ENCODE measurements at places on chromosomes 11 and 22.

DNA sequence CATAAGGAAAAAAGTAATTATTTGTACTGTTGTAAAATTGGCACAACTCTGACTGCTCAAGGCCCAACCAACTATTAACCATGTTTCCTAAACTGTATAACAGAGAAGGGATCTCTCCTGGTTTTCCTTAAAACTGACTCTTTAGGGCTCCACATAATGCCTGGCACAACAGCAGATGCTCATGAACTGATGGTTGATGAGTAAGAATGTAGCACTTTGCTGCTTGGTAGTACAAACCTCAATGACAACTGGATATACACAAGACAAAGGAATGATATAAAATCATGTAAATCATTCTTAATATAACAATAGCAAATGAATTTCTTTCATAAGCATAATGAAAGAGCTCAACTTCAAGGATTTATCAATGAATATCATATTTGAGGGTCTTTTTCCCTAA lies 11.7 kb downstream of the MSANTD2 start:
- DNase-seq: no peak

DNA sequence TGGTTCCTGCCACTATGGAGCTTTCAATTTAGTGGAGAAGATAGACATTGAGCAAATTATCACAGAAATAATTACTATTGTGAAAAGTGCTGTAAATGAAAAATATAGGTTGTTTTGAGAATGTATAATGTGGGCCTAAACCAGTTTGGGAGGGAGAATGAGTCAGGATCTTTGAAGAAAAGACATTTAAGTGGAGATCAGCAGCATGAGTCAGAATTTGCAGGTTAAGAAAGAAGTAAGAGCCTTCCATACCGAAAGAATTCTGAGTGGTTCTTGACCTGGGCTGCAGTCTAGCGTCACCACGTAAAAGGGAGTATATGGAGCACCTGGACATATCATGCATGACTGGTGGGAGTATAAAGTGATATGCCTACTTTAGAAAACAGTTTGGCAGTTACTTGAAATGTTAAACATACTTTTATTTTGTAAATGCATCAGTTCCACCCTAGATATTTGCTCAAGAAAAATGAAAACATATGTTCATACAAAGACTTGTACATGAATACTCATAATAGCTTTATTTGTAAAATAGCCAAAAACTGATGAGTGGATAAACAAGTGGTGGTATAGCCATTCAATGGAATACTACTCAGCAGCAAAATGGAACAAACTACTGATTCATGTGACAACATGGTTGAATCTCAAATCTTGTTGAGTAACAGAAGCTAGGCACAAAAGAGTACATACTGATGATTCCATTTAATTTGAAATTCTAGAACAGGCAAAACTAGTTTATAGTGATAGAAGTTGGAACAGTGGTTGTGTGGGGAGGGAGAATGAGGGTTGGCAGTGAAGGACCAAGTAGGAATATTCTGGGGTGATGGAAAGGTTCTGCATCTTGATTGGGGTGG lies 99.2 kb downstream of the STIM1 start:
- no peak for DNase-seq

DNA sequence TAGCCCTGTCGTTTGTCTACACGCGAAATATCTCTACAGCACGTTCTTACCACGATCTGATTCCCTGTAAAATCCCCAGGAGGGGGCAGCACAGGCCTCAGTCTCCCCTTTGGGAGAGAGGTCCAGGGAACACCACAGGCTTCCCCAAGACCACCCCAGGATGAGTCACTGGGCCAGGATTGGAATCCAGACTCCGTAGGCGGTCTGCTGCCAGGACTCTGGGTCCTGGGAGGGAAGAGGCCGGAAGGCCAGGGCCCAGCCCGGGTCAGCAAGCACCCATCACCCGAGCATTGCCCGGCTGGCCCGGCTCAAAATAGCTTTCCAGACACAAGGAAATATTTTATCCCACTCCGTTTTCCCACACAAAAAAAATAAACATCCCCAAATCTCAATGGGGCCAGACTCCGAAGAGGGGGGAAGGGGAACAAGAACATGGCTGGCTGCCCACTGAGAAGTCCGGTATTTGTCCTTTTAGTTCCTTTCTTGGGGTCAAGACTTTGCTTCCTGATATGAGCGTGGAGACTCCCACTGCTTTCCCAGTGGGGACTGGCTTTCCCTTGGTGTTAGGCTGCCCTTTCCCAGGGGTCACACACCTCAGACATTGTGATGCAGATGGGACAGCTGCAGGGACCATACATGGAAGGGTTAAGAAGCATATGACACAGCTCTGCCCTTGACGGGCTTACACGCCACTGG lies 91.3 kb downstream of the LRRC32 start:
- DNase-seq: no peak

DNA sequence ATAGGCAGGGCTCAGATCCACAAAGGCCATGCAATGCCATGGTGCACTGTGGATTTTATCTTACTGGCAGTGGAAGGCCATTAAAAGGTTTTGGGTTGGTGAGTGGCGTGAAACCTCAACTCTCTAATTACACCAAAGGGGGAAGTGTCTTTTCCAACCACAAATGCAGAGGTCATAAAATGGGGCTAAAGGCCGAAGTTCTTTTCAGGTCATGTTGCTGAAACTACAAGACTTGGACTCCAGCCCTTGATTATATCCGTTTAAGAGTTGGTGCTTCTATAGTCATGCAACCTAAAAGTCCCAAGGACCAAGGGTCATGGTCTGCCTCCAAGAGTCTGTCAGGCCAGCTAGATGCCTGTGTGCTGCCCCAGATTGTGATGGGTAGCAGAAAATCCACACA lies 434.3 kb downstream of the RAB38 start:
- no peak for DNase-seq

GRCh38 chr11:131079036-131079435 lies 162.8 kb upstream of the SNX19 start:
- no peak for DNase-seq

GRCh38 chr22:46593211-46593681 lies 26.9 kb upstream of the GRAMD4 start:
- no peak for DNase-seq

- DNase-seq: no peak
These were observed 179.4 kb downstream of the CADM1 start for GRCh38 chr11:115324581-115325432.

DNA sequence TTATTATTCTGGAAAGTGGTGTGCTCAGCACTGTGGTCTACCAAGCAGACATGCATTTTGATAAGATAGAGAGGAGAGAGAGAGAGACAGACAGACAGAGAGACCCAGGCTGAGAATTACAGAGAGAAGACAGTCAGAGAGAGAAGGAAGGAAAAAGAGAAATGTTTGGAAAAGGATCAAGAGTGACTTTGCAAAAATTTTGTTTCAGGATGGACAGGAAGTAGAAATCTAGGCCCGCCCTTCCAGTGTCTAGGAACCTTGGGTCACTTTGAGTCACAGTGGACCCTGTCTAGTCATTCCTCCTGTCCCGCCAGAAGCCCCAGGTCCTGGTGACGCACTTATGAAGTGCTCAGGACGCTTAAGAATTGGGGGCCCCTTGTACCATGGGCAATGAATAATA lies 166.7 kb downstream of the ST3GAL4 start:
- no peak for DNase-seq

DNA sequence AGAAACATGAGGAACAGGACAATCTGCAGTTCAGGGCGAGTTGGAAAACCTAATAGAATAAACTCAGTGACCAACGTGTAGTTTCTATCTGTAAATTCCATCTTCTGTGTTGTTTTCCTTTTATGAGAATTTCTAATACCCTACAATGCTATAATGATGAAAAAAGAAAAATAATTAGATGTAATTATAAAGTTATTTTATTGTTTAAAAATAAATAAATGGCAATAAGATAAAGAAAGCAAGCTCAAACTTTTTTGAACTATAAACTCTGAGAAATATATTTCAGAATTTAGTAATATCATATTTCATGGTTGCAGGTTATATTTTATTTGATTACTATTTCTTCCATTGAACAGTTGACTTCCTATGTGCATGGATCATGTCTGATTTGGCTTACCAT lies at the start of gene OR5I1:
Gene OR5I1 (minus strand): TSS at position 101 of the 400 bp plus-strand sequence. CDS start 0 bp downstream, at position 101.
- no peak for DNase-seq

GRCh38 chr11:20060181-20060580 lies 100.1 kb downstream of the DBX1 start:
- no peak for DNase-seq

- no peak for DNase-seq
These were observed 10.5 kb downstream of the ARL14EP start for GRCh38 chr11:30333405-30333804.

- DNase-seq: no peak
These were observed 38.3 kb downstream of the SC5D start for GRCh38 chr11:121330614-121331435.

GRCh38 chr11:133718238-133718637 lies 127.1 kb downstream of the SPATA19 start:
- DNase-seq: no peak

- no peak for DNase-seq
These were observed 19.6 kb upstream of the MOGAT2 start for GRCh38 chr11:75697906-75698581.

- no peak for DNase-seq
These were observed 52.4 kb downstream of the KCNC1 start for GRCh38 chr11:17786824-17787525.

DNA sequence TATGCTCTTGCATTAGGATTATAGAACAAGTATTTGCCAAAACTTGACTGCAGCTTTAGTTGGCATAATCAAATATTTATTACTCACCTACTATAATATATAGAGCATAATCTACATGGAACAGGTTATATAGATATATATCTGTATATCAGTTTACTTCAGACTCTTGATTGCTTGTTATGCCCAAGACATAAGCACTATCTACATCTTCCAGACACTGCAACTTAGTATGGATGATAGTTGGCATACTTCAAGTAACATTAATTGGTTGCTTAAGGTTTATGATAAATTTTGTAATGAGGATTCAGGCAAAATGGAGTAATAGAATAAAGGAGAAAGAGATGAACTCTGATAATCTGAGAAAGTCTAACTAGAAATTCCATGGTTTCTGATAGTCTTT lies 1.0 kb downstream of the CCDC15 start:
- DNase-seq: no peak

- DNase-seq: no peak
These were observed 440.3 kb downstream of the ETS1 start for GRCh38 chr11:128146926-128147605.

GRCh38 chr11:63737718-63738117 lies 30.9 kb downstream of the ZFTA start:
- DNase-seq: no peak

GRCh38 chr11:128184981-128185380 lies 402.4 kb downstream of the ETS1 start:
- DNase-seq: no peak

GRCh38 chr22:38080850-38081635 lies 2.9 kb downstream of the SLC16A8 start:
- no peak for DNase-seq

GRCh38 chr11:75244052-75244814 lies 3.7 kb downstream of the TPBGL start:
- no peak for DNase-seq

- no peak for DNase-seq
These were observed 136.4 kb downstream of the BRD1 start for GRCh38 chr22:49691256-49691655.

DNA sequence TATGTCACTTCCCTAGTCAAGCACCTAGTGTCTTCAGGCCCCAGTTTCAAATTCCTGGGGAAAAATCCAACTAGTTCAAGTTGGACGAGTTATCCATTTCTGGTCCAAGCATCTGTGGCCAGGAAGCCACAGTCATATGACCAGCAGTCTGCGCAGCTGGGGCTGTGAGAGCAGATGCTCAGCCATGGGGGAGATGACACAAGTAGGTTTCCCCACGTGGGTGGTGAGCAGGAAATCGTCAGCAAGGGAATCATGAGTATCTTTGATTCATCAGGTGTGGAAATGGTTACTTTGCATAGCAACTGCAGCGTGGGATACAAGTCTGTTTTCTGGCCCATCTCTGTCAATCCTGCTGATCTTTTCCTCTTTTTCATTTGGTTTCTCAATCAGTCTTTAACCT lies 185.3 kb downstream of the C11orf91 start:
- no peak for DNase-seq

- DNase-seq: no peak
These were observed 116.8 kb upstream of the BMAL1 start for GRCh38 chr11:13160806-13161205.

DNA sequence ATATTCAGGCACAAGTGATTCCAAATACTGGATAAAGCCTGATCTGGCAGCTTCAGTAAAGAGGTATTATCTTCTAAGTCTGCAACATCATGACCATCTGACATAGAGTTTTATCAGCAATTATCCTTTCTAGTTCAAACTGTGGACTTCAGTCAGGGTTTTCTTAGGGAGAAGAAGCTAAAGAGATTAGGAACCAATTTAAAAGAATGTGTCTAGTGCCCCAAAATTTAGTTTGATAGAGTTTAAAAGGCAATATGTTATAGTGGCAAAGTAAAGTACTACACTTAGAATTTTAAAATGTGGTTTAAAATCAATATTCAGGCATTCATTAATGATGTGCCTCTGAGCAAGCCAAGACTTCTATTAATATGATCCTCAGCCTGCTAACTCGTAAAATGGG lies 5.4 kb downstream of the PAK1 start:
- no peak for DNase-seq

DNA sequence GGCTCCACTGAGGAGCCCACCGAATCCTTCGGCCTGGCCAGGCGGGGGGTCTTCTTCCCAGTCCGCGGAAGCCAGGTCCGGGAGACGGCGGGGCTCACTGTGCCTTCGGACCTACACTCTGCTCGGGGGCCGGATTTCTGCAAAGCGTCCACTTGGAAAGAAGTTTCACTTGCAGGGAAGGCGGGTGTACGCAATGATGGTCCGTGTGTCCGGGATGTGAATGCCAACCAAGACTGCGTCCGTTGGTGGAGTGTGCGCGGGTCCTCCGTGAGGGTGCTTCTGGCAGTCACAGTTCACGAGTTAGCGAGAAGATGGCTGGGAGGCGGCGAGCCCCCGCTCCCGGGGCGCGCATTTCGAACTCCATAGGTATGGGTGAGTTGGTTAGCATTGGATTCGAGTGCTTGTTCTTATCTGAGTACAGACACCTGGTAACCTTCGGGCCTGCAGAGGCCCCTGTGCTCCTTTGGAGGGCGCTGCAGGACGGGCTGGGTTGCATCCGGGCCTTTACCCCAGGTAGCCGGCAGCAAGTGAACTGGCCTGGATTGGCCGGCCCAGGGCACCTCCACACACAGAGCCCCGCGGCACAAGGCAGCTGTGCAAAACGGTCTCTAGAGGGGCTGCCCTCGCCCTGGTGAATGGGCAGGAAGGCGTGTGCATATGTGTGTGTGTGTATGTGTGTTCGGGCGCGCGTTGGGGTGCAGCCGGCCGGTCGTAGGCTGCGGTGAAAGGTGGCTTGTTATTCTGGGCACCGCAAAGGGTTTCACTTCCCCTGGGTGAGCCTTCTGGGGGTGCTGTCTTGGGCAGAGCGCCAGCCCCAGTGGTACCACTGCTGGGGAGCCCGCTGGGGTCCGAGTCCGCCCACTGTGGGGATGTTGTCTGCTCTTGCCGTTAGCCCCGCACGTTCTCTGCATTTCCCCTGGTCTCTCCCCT lies 13.3 kb upstream of the CYP2R1 start:
- peak; percentile 63 for DNase-seq

- peak; percentile 56 for DNase-seq
These were observed 764 bp upstream of the PACSIN3 start for GRCh38 chr11:47186700-47187695.

Measured in activated CD8-positive, alpha-beta memory T cell treated with anti-CD3 and anti-CD28 coated beads, Interleukin-2, amount 50 U/mL, for 4 hours (primary cell).